ENCODE measurements at places on chromosomes 4 and X.

- DNase-seq: no peak
These were observed 109.5 kb upstream of the CENPE start for GRCh38 chr4:103307453-103308247.

- DNase-seq: peak; percentile 32
These were observed 35.5 kb upstream of the PARM1 start for GRCh38 chr4:74897386-74897785.

DNA sequence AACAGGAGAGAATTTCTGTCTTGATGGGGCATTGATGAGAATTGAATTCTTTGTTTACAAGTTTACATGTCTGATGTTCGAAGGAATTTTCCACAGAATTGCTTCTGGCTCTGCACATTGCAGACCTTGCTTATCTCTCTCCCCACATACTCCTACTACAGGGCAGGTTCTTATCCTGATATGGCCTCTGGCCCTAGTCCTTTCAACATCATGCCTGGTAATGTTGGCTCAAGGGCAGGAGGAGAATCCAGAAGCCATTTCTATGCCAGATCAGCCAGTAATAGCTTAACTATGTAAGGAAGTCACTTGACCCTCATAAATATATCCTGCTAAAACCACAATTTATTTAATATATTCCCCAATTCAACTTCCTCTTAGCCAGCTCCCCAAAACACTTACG is 24.3 kb upstream of the TSPAN5 start:
- no peak for DNase-seq

- no peak for DNase-seq
These were observed 677 bp upstream of the CENPC start for GRCh38 chr4:67546004-67546356.

GRCh38 chr4:22458098-22458497 is 57.8 kb downstream of the ADGRA3 start:
- DNase-seq: peak; percentile 19

DNA sequence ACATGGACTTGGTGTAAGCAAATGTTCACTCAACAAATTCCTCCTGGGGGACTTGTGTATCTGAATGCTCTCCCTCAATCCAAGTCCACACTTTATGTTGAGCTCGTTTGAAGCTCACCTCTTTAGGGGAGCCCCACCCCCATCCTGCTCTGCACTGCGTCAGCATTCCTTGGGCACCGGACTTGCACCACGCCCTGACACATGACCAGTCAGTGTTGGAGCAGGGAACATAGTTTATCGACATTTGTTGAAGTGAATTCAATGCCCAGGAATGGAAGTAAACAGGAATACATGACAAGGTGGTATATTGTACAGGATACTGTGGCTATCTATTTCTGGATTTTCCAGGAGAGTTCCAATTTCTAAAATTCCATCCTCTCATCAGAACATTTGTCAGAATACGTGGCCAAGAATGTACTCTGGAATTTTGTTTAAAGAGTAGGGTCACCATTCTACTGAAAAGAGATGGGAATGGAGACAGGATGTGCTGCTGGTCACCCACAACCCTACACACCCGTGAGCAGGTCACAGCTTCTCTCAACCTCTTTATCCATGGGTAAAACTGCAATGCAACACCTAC is 60.0 kb upstream of the LNX1 start:
- DNase-seq: no peak

GRCh38 chr4:111283066-111283677 is 660.3 kb upstream of the PITX2 start:
- peak; percentile 77 for DNase-seq

DNA sequence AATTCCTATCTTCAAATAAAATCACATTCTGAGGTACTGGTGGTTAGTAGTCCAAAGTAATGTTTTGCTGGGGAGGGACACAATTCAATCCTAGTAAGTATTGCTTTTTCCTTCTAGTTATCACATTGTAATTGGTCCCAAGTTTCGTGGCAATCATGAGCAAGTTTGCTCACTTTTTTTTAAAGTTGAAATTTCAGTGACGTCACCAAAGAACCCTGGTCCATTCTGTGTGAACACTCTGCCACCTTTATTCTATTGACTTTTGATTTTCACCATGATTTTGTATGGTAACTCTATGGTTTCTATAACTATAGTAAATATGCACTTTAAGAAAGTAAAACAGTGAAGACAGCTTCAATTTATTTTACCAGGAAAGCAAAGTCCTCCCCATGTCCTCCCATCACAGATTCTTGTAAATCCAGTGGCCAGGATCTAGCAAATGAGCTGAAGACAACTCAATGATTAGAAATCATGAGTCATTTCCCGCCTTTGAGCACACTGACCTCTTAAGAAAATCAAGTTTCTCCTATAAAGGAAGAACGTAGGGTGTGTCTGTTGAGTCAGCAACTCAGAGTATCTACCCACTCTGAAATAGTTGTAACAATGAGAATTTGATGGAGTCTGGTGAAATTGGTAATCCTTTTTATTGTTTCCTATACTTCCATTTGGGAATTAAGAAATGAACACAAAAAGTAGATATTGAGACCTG is 1306.6 kb upstream of the PABPC4L start:
- DNase-seq: peak; percentile 19

- no peak for DNase-seq
These were observed 227.5 kb upstream of the FGF13 start for GRCh38 chrX:138939038-138939437.

- DNase-seq: no peak
These were observed 128.7 kb downstream of the MGST2 start for GRCh38 chr4:139794158-139794954.

DNA sequence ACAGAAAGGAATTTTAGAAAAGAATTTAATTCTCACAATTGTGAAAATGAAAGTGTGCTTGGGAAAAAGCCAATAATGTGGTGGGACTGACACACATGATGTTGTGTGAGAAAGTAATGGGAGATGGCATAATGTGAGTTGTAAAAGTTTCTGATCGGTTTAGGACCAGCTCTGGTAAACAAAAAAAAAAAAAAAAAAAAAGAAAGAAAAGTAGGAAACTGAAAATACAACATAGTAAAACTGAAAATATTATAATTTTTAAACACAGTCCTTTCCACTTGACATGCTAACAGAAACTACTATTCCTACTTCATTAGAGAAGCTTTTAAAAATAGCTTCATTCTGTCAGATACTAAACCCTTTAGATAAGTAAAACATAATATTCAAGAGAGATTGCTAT is 28.2 kb downstream of the RAP1GDS1 start:
- DNase-seq: no peak

- DNase-seq: no peak
These were observed 7.2 kb upstream of the TSPYL2 start for GRCh38 chrX:53075011-53075410.

DNA sequence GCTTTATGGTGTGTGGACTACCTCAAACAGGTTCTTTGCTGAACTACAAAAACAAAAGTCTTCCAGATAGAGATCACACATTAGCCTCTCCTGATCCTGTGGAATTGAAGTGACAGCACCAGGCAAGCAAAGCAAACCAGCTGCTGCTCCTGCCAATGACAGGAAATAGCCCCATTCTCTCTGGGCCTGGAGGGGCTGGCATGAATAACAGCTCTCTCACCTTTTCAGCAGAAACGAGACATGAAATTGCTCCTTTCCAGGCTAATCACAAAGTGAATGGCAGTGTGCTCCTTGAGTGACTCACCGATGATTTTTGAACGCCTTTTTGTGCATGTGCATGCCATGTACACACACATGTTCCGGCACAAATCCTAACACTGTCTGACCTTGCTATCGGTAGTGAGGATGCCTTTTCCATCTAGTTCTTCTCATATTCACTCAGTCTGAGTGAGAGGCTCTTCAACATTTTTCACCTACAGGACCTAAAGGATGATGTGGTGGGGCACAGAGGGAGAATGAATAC is 24.4 kb downstream of the MFAP3L start:
- DNase-seq: no peak

- DNase-seq: no peak
These were observed 25.4 kb upstream of the ACSL1 start for GRCh38 chr4:184851200-184851541.

DNA sequence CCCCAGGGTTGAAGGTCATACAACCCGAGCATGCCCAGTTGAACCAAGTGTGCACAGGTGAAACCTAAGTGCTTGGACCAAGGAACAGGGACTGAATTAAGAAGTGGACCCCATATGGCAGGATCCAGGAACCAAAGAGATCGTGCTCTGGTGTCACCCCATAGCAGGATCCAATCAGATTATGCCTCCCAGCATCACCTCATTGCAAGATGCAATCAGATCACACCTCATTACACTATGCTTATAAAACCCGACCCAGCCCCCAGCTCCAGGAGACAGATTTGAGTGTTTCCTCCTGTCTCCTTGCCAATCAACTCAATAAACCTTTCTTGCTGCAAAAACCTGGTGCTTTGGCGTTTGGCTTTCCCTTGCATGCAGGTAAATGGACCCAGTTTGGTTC is 37.6 kb downstream of the EFHC2 start:
- no peak for DNase-seq

GRCh38 chr4:94939791-94940519 is 182.2 kb downstream of the BMPR1B start:
- DNase-seq: no peak

- DNase-seq: no peak
These were observed 24.2 kb upstream of the C4orf50 start for GRCh38 chr4:6042293-6043063.

GRCh38 chr4:95118497-95118896 is 360.7 kb downstream of the BMPR1B start:
- peak; percentile 64 for DNase-seq

- DNase-seq: no peak
These were observed 47.0 kb upstream of the ANXA10 start for GRCh38 chr4:168045354-168045753.

- DNase-seq: no peak
These were observed 86.5 kb upstream of the GPM6B start for GRCh38 chrX:13903405-13903804.

GRCh38 chrX:45731448-45731847 is 530.8 kb upstream of the DIPK2B start:
- no peak for DNase-seq

- no peak for DNase-seq
These were observed 599.5 kb upstream of the ZFP42 start for GRCh38 chr4:187396106-187396505.

GRCh38 chrX:72121383-72121782 is 10.3 kb downstream of the RTL5 start:
- no peak for DNase-seq

GRCh38 chrX:118594697-118595420 is 99.2 kb downstream of the DOCK11 start:
- DNase-seq: no peak

DNA sequence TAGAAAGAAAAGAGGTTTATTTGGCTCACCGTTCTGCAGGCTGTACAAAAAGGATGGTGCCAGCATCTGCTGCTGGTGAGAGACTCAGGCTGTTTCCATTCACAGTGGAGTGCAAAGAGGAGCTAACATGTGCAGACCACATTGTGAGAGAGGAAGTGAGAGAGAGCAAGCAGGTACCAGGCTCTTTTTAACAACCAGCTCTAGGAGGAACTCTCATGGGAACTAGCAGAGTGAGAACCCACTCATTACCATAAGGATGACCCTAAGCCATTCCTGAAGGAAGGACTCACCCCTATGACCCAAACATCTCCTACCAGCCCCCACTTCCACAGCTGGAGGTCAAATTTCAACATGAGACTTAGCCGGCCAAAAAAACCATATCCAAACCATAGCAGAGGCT is 158.6 kb upstream of the ADGRL3 start:
- no peak for DNase-seq

DNA sequence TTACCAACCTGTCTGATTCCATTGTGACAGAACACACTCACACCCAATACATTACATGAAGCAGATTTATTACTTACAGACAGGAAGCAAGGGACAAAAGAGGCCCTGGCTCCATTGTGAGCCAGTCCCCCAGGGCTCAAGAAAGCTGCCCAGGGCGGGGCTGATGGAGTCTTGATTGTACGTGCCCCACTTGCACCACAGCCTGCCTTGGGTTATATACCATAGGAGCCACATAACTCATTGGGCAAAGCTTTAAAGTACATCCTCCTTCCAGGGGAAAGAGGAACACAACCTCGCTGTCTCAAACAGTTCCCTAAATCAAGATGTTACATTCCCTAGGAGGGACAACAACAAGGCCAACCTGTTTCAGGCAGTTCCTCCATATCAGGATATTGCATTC is 3.4 kb upstream of the ZRSR2 start:
- no peak for DNase-seq

GRCh38 chr4:183030309-183030708 is 68.7 kb upstream of the WWC2 start:
- no peak for DNase-seq

GRCh38 chrX:107709266-107709806 is 66.3 kb downstream of the TSC22D3 start:
- no peak for DNase-seq

- DNase-seq: no peak
These were observed 671.9 kb downstream of the TRIML1 start for GRCh38 chr4:188811121-188811520.

DNA sequence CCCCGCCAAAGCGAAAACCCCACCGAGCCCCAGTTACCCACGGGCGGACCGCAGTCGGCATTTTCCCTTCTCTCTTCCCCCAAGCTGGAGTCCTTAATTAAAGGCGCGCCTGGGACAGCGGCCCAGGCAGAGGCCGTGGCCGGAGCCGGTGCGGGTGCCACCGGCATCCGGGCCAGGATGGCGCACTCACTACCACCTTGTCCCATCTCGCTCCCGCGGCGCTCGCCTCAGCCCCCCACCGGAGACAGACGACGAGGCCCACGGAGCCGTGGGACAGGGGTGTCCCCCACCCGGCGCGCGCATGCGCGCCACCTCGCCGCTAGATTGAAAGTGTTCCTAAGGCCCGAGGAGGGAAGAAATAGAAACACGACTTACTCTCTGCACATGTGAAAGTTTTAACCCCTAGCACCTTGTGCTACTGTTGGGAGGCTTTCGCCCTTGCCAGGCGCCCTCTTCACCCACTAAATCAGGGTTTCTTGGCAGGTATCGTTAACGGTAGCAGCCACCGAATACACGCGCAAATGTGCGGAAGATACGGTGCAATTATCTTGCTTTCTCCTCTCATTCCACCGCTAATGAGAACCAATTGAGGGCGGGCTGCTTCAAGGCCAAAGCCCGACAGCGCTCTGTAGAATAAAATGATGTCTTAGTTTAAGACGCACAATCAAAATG is 64.3 kb upstream of the CCDC160 start:
- DNase-seq: no peak

- DNase-seq: no peak
These were observed 73.2 kb downstream of the FAM53A start for GRCh38 chr4:1610791-1611500.

- no peak for DNase-seq
These were observed 21.4 kb upstream of the AFAP1 start for GRCh38 chr4:7960790-7961655.

GRCh38 chr4:119210775-119211174 is 1.7 kb upstream of the USP53 start:
- no peak for DNase-seq

- peak; percentile 63 for DNase-seq
These were observed 76.6 kb downstream of the ITIH6 start for GRCh38 chrX:54721424-54721823.
